ENCODE measurements at places on chromosomes 5 and 9.
A peak's percentile ranks its signal among the peaks of the same experiment; 100 is the strongest.

GRCh38 chr9:4796988-4797853, 4.5 kb downstream of the RCL1 start:
- peak; percentile 71 for DNase-seq

GRCh38 chr5:96657068-96657467, 5.1 kb upstream of the CAST start:
- DNase-seq = peak; percentile 97

DNA sequence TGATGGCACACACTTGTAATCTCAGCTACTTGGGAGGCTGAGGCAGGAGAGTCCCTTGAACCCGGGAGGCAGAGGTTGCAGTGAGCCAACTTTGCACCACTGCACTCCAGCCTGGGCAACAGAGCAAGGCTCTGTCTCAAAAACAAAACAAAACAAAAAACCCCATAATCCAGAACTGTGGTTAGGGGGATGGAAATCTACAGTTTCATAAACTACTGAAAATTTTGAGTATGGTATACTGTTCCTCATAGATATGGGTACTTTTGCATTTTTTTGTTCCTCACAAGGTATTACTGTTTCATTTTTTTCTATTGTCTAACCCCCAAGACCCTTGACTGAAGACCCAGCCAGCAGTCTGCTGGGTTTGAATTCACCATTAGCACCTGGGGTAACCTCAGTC, 52.2 kb upstream of the MAP3K1 start:
- DNase-seq = no peak

GRCh38 chr5:92574023-92574422, 1007.0 kb downstream of the NR2F1-AS1 start:
- no peak for DNase-seq

- DNase-seq = no peak
Observed at GRCh38 chr5:127439644-127440043, 77.8 kb upstream of the PRRC1 start.

- DNase-seq = no peak
Observed at GRCh38 chr9:42388846-42389245, 205.4 kb downstream of the SPATA31A6 start.

DNA sequence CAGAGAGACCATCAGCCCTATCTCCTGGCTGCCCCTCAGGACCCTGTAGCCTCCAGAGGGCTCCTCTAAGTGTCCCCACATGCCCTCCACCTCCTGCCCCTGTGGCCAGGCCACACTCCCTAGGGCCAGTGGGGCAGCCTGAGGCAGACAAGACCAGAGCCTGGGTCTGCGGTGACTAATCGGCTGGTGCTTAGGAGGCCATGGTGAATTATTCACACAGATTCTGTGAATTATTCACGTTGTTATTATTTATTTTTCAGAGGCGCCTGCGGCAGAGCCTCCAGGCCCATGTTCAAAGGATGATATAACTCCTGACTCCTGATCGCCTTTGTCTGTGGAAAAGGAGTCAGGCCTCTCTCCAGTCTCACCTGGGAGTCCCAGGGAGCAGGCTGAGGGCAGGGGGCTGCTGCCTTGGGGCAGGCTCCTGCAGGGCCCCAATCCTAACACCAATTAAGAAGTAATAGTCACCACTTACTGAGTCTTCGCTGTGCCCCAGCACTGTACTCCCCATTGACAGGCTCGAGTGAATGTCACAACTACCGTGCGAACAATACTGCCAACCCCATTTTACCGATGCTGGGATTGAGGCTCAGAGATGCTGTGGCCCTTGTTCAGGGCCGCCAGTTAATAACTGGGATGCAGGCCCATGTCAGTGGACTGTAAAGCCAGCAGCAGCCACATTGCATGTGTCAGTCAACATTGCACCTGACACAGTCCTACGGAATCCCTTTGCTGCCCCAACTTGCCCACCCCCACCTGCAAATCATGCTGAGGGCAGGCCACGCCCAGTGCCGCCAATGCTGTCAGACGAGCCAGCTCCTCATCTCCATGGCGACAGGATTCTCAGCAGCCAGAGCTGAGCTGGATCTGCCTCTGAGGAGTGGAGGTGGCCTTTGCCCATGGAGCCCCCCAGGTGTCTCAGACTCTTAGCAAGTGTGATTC, 94.9 kb downstream of the PCDH1 start:
- peak; percentile 40 for DNase-seq

DNA sequence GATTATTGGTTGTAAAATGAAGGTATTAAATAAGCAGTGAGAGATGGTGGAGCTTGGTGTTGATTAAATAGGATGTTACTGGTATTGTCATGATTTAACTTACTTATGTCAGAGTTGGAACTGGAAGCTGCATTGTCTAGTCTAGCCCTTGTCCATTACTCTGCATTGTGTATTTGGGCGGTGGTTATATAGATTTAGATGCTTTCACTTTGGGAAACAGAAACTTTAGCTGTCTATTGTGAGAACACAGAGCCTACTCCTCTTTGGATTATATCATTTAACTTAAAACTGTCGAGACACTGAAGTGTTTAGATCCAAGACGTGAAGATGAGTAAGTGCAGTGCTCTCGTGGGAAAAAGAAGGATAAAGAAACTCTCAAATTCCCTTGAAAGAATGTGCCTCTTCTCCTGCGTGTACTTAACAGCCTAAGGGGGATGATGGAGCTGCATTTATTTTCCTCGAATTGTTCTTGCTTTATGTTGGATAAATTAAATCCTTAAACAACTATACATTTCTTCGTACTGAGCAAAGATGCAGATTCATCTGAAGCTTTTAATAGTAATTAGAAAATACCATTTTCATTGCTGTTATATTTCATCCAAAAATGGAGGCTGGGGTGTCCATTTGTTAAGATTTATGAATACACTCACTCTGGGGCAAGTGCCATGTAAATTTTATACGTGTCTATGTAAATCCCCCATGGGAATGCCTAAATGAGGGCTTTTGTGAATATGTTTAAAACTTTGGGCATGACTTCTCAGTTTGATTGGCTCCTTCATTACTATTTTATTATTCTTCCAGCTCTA, 21.6 kb downstream of the FBXL7 start:
- DNase-seq = no peak

DNA sequence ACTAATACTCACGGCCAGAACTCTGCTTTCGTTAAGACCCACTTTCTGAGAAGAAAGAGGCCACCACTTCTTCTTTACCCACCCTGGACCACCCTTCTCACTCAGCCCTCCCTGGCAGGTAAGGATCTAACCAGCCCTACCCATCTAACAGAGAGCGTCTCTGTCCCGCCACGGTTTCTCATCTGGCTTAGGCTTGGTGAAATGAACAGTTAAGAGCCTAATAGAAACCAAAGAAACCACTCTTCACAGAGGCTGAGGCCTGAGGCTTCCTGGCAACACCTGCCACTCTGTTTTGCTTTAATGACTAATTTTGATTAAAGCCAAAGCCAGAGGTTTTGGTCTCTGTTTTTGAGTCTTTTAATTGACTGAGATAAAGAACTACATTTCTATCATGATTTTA, 354.1 kb upstream of the SLC30A5 start:
- DNase-seq = no peak

DNA sequence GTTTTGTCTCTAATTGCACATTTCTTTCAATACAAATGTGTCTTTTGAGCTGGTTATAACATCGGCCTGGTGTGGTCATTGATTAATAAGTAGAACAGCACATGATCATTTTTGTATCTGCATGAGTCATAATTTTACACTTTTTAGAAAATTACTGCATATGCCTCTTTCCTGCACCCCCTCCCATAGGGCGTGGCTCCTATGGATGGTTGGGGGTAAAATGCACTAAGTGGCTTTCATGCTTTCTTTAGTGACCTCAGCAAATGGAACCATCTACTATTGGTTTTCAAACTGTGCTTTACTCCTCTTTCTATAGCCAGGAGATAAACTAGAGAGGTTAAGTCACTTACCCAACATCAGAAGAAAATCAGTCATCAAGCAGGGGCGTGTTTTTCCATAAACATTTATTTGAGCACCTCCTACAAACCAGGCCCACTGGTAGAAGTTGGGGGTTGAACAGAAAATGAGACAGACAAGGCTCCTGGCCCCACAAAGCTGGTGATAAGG, 3.8 kb downstream of the ANXA6 start:
- peak; percentile 53 for DNase-seq

DNA sequence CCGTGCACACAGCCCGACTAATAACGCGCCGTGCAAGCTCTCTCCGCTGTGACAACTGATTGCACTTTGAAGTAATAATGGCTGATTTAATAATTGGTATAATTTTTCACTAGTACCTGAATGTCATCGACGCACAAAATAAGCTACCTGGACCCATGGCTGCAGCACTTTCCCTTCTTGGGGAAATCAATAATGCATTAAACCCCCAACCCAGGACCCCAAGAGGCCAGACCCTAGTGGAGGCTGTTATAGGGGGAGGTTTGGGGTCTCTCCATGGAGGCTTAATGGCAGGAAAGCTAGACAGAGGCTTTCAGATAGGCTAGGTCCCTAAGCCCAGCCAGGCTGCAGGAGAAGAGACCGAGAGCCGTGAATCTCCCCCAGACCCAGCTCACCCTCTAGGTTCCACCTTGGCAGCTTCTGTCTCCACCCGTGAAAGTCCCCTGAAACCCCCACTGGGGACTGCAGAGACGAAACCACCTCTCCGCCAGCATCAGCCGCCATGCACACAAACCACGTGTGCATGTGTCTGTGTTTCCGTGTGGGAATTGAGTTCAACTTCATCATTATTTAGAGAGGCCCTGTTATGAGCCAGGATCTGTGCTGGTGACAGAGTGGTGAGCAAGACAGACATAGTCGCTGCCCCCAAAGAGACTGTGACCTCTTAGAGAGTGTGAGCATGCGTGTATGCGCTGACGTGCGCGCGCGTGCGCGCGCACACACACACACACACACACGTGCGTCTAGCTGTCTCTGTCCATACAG, 168.6 kb upstream of the MVB12B start:
- no peak for DNase-seq

Measured in GM23248 (cell line).